ENCODE measurements at places on chromosomes 3 and 15. TPM values are rescaled to one million over a fixed set of nuclear protein-coding genes. Genes with fewer than 3 reads are reported as not detected.

Gene TBL1XR1
- 74.6 TPM for total RNA-seq

Gene TF
- 3.2 TPM for total RNA-seq

Gene RARRES1
- total RNA-seq, result not detected

Gene SNRK
- 186 TPM for total RNA-seq

Gene FAM81A
- not detected for total RNA-seq

Gene SPINK8
- total RNA-seq, result not detected

DNA sequence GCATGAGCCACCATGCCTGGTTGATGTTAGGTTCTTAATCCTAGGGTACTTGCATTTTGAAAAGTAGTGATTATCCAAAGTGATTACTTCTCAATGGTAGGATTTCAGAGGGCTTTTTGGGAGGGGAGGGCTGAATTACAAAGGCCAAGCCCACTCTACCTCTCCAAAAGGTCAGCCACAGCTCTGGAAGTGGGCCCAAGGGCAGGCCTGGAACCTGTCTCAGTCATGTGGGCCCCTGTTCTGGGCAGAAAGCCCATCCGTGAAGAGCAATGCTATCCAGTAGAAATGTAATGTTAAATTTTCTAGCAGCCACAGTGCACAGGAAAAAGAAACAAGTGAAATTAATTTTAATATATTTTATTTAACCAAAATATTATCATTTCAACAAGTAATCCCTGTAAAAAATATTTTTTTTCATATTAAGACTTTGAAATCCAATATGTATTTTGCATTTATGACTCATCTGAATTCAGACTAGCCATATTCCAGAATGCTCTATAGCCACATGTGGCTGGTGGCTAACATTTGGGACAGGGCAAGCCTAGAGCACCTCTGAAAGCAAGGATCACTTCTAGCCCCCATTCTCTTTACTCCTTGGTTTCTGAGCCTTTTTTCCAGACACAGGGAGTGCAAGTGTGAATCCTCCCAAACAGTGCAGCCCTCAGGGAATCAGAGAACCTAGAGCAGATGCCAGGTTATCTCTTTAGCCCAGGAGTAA lies 16.8 kb downstream of the RFT1 start:
- no peak for DNase-seq

DNA sequence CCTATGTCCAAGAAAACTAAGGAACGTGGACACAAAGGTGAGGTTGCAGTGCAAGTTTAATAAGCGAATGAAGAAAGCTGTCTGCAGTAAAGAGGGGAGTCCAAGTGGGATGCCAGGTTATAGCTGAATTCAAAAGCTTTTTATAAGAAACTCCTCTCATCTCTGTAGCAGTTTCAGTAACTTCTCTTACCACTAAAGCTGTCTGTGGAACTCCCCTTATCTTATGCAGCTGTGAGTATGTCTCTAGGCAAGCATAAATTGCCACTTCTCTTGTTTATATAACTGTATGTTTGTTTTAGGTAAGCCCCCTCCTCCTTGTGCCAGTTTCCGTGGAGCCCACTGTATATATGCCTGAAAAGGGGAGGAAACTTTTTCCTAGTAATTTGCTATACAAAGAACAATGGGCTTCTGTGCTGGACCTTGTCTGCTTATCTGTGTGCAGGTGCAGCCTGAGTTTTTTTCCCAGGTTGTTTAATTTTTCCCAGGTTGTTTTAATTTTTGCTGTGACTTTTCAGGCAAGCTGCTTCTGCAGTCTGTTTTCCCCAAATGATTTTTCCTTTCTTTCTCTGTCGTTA lies 875.1 kb upstream of the EPHA6 start:
- DNase-seq, result no peak

DNA sequence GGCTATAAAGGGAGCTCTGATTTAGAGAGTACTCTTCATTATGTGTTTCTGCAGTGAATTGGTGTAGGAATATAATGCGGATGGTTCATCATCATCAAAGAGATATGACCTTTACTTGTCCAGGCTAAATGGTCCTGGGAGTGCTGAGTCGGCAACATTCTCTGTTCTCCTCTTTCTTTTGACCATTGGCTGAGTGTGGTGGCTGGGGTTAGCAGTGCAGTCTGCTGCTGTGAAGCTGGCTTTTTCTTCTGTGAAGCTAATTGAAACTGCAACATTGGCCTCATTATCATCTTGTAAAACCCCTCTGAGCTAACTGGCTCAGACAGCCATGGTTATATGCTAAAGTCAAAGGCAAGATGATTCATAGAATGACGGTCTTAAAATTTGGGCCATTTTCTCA lies 83.8 kb downstream of the THRB start:
- no peak for DNase-seq

DNA sequence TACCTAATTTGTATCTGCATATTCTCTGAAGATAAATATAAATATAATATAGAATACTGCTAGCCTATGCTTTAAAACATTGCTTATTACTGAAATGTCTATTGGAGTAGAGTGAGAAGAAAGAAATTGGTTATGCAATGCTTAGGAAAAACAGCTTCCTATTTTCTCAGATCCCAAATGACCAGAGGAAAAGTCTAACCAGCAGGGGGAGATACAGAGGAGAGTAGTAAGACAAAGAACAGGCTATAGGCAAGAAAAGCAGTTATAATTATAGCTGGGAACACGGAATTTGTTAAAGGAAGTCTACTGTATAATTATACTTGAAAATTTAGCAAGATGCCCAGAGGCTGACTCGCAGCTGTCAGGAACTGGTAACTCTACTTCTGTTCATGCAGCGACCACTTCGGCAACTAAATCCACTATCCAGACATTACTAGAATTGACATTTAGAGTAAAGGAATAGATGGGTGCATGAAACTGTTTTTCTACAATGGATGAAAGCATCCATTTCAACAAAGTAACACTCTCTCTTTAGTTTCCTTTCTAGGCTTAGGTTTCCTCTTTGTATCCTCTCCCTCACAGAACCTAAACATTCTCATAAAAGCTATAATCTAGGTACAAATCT lies 97.2 kb downstream of the TBC1D5 start:
- no peak for DNase-seq

GRCh38 chr3:56829533-56829932 lies 27.8 kb upstream of the ARHGEF3 start:
- DNase-seq, result no peak

DNA sequence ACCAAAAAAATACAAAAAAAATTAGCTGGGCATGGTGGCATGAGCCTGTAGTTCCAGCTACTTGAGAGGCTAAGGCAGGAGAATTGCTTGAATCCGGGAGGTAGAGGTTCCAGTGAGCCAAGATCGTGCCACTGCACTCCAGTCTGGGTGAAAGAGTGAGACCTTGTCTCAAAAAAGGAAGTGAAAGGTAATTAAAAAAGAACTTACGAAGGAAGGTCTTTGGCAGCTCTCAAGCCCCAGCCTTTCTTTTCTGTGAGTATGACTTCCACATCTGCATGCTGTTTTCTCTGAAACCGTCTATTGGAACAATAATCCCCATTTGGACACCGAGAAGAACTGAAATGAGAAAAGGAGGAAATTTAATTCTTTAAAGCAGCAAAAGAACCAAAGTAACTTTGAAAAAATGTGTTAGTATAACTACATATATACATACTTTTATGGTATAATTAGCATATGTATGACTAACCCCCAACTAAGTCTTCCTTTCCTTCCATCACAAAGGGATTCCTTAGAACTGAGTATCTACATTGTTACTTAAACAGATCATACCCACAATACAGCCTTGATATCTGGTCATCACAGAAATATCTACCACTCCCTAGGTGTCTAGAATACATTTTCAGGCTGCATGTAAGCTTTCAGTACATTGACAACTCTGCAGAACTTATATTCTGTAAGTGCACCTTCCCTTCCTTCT lies 50.1 kb downstream of the SETD2 start:
- no peak for DNase-seq

GRCh38 chr3:4551051-4551711 lies 58.0 kb downstream of the ITPR1 start:
- no peak for DNase-seq

DNA sequence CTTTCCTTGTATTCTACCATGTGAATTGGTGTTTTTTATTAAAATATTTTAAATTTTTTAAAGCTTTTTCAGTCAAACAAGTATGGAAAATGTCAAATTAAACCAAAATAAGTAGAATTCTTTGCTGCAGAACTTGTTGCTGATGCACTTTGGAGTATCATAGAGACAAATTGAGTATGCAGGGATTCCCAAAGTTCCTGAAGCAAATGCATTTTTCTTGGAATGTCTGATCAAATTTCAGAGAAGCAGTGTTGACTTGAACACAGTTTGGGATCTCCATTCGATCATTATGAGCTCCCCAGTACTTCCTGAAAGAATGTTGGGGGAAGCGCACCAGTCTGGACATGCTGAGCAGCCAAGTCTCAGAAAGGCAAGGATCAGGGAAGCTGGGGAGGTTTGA lies 517.8 kb upstream of the CFAP20DC start:
- DNase-seq, result no peak

- DNase-seq, result no peak
These were observed 65.9 kb upstream of the ARL6 start for GRCh38 chr3:97698691-97699090.

- no peak for DNase-seq
These were observed 84.5 kb downstream of the VGLL4 start for GRCh38 chr3:11558918-11559815.

GRCh38 chr15:53218666-53219580 lies 428.8 kb upstream of the ONECUT1 start:
- DNase-seq, result no peak

- DNase-seq, result no peak
These were observed 10.3 kb downstream of the TM4SF1 start for GRCh38 chr3:149366941-149367840.

Data from natural killer cell (primary cell).